ENCODE measurements at places on chromosomes 4 and X.

- DNase-seq = no peak
Measured at GRCh38 chr4:183467246-183467645, 22.8 kb downstream of the CDKN2AIP start.

DNA sequence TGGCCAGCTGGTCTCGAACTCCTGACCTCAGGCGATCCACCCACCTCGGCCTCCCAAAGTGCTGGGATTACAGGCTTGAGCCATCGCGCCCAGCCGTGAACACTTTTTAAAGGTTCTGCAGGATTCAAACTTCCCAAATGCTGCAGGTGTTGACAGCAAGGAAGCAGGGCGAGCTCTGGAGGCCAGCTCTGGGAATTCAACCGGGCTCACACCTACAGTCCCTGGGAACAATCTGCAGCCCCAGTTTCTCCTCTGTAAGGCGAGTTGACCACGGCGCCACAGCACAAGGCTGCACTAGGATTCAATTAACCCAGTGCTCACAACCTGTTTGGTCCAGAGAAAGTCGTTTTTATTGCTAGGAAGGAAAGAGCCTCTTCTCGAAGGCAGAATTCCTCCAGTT lies 1.6 kb downstream of the MTNR1A start:
- DNase-seq = no peak

DNA sequence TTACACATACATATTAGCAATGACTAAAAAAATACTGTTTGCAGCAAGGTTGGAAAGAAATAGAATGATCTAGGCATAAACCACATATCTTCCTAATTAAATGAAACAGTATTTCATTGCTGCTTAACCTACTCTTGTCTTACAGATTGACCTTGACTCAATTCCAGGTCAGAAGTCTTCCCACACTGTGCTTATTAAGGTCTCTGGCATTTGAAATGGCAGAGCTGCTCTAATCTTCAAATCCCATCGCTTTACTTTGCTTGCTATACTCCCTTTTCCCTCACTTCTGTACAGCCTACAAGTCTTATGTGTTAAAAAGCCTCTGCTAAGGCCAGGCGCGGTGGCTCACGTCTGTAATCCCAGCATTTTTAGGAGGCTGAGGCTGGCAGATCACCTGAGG lies 424.5 kb downstream of the RPA4 start:
- DNase-seq = no peak

GRCh38 chr4:121353213-121353612 lies 27.6 kb downstream of the QRFPR start:
- no peak for DNase-seq

GRCh38 chr4:186719925-186720694 lies 3.5 kb downstream of the FAT1 start:
- DNase-seq = no peak

- DNase-seq = no peak
Measured at GRCh38 chrX:137427816-137428215, 138.1 kb upstream of the ZIC3 start.

DNA sequence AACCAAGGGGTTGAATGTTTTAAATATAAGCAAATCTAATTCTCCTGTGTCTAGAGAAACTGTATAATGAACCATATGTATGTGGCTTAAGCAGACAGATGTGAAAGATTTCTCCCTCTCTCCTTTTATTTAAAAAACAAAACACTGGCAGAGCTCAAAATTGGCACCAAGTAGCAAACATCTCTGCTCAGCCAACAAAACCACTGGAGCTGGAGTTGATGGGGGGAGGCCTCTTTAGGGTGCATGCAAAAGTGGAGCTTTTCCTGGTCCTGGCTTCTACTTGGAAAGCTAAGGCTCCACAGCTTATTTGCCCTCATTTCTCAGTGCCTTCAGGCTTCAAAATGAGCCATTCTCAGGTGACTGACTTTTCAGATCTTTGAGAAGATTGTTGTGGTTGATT lies 95.6 kb downstream of the REPS2 start:
- no peak for DNase-seq

DNA sequence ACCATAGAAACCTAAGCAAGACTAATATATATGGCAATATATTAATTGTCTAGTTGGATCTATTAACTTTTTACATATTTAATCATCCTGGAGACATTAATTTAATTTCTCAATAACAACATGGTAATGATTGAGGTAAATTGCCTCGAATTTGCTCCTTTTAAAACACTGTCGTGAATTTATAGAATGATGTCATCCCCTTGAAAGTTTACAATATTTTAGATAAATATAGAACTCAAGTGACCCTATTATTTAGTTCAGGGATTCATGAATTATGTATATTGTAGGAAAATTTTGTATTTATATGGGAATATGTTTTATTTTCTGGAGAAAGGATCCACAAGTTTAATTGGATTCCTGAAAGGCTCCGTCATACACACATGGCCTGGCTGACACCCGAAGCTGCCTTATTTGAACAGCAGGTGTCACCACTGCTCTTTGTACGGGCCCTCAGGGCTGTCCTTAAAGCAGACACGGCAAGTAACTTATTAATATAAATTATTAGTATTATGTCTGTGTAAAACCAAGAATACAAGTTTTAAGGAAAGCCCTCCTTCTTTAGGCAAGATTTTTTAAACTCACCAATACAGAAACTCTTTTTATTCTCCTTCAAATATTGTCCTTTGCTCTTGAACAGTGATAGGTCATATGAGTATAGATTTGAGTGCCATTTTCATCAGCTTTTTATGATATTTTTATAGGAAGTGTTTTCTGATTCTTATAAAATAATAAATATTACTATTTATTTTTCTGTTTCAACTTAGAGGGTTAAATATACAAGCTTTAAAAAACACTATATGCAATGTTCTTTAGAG lies 1.9 kb upstream of the PLRG1 start:
- peak; percentile 62 for DNase-seq

DNA sequence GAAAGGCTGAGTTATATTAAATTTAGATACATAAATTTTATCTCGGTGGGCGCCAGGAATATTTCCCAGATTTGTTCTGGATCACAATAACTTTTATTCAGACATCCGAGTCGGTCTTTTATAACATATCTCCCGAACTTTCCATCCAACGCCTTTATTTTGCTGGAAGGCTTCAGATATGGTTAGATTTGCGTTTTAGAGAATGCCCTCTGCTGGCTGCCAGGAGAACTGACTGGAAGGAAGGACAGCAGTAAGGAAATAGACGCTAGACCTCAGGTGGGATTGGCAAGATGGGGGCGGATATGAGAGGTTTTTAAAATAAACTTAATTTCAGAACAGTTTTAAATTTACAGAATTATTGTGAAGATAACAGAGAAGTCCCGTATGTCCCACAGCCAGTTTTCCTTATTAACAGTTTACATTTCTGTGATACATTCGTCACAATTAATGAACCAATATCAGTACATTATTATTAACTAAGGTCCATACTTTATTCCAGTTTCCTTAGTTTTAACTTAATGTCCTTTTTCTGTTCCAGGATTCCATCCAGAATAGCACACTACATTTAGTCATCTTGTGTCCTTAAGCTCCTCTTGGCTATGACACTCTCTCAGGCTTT lies 4.6 kb upstream of the KANTR start:
- peak; percentile 57 for DNase-seq

DNA sequence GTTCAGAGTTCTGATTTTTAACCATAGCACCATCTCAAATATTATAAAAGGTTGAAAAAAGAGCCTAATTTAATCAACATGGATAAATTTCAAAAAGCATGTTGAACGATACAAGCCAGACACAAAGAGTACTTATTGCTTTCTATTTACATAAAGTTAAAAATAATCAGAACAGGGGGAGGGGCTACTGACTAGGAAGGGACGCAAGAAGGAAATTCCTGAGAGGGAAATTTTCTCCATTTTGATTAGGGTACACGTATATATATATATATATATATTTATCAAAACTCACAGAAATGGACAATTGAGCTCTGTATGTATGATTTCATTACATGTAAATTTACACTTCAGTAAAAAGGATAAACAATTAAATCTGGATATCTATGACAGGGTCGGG lies 482 bp upstream of the MBTPS2 start:
- DNase-seq = no peak

GRCh38 chr4:150217192-150217591 lies 138.9 kb downstream of the DCLK2 start:
- no peak for DNase-seq

DNA sequence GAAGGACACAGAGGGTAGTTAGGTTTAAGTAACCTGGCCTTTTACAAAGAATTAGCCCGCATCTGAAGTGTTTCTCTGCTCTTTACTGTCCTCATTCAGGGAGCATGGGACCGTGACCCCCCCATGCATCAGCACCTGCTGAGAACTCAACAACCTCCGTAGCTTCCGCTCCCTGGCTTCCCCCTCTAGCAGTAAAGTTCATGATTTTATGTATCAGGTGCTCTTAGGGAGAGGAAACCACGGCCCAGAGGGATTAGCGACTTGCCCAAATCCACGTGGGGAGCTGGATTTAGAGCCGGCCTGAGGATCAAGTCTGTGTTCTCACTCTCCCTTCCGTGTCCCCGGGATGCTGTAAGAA lies 284.6 kb upstream of the GATB start:
- DNase-seq = no peak

- no peak for DNase-seq
Measured at GRCh38 chr4:183967266-183967665, 62.2 kb downstream of the STOX2 start.

DNA sequence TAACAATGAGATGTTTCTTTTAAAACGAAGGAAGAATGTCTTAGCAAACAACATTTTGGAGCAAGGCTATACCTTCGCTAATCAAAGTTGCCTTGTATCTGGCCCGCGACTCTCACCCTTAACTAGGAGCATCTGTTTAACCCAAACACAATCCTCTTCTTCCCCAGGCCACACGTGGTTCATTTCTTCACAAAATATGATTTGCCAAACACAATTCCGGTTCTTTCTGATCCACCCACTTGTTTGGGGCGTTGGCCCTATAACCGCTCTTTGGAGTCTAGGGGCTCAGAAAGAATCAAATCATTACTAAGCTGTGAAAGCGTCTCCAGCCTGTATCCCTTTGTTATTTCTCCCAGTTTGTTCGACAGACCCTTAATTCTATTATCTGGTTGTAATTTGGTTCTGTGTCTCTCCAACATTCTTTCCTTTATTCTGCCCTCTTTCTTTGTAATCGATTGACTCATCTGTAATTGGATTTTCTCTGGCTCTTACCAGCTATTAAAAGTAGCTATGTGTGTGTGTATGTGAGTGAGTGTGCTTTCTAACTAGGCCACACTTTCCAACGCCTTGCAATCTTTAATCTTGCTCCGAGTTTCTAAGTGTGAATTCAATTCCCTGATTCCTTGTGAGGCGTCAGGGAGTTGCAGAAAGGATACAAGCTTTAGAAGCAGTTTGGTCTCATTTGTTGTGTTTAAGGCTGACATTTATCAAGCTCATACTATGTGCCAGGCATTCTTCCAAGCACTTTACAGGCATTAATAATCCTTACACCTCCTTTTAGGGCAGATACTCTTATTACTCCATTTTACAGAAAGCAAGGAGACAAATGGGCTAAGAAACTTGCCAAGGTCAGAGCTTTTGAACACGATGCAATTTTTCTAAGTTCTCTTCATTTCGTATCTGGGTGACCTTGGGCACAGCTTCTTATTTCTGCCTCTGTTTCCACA lies 138.6 kb upstream of the CPEB2 start:
- DNase-seq = no peak

DNA sequence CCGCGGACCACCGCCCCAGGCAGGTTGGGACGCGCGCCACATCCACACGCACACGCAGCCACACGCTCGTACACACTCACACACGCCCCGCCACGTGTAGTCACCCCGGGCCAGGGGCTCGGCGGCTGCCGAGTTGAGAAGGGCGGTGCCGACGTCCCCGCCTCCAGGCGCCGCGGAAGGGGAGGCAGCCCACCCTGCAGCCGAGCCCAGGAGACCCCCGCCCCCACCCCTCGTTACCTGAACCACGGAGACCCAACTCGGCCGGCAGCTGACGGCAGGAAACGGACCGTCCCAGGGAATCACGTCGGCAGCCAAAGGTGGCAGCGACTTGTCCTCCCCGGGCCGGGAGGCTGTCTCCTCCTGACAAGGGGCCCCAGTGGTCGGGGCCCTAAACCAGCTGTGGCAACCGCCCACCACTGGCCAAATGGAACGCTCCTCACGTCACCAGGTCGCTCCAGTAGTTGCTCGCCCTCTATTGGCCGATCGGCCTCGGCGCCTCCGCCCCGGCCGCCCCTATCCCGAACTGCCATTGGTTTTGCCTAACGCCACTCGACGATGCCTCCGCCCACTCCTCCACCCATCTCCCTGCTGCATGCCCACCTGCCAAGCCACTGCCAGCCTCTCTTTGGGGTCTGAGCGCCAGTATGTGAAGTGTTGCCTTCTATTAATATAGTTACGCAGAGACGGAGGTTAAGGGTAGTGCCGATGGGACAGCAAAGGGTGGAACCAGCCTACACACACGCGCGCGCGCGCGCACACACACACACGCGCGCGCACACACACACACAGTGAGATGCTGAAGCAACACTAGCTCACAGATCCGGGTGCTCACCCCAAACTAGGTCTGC lies at the start of gene ZDHHC9:
ZDHHC9 (minus strand) TSS at position 428 of the 848 bp plus-strand sequence. CDS start 1,941 bp downstream, outside the sequence.
- DNase-seq = peak; percentile 97

GRCh38 chr4:127606823-127607222 lies 25.9 kb upstream of the INTU start:
- no peak for DNase-seq

GRCh38 chr4:104941661-104942062 lies 205.0 kb upstream of the TET2 start:
- no peak for DNase-seq

- DNase-seq = no peak
Measured at GRCh38 chrX:41686788-41687187, 2.0 kb upstream of the GPR34 start.

DNA sequence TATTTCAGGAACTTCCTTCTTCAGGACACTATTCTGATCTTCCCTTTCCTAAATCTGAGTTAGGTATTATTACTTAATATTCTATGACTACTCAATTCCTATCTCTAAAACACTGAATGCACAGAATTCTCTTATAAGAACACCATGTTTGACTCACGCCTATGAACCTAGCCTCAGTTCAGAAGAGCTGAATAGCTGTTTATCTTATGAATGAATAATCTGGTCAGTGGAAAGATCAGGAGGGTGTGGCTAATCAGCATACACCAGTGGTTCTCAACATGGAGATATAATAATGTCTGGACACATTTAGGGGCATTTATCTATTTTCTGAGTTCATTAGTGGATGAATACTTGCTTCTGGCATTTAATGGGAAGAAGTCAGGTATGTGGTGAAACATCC lies 24.2 kb downstream of the EPHA5 start:
- no peak for DNase-seq

- no peak for DNase-seq
Measured at GRCh38 chrX:130170752-130171445, 863 bp upstream of the RAB33A start.

- no peak for DNase-seq
Measured at GRCh38 chrX:38249965-38250364, 29.3 kb upstream of the SRPX start.

GRCh38 chr4:153904011-153904410 lies 115.1 kb upstream of the SFRP2 start:
- no peak for DNase-seq

DNA sequence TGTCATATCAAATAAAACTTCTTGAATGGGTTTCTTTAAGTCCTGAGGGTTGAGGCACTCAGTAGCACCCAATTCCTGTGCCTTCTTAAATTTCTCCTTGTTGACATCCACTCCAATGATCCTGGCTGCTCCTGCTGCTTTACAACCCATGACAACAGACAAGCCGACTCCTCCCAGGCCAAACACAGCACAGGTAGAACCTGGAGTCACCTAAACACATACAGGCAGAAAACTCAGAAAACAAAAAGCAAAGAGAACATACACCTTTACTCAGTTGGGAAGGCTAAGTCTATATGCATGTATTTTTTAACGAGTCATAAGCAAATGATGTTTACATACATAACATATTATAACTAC lies 10.3 kb downstream of the ADH6 start:
- no peak for DNase-seq
